ENCODE measurements at places on chromosomes 6 and 20. TPM values are rescaled to one million over a fixed set of nuclear protein-coding genes. Genes with fewer than 3 reads are reported as not detected.
A peak's percentile ranks its signal among the peaks of the same experiment; 100 is the strongest.

- no peak for DNase-seq
These were observed 55.4 kb upstream of the EYA4 start for GRCh38 chr6:133185731-133186130.

GRCh38 chr6:125806813-125807212 lies 16.1 kb downstream of the NCOA7 start:
- no peak for DNase-seq

- DNase-seq = no peak
These were observed 11.1 kb upstream of the FOXS1 start for GRCh38 chr20:31856516-31856915.

DNA sequence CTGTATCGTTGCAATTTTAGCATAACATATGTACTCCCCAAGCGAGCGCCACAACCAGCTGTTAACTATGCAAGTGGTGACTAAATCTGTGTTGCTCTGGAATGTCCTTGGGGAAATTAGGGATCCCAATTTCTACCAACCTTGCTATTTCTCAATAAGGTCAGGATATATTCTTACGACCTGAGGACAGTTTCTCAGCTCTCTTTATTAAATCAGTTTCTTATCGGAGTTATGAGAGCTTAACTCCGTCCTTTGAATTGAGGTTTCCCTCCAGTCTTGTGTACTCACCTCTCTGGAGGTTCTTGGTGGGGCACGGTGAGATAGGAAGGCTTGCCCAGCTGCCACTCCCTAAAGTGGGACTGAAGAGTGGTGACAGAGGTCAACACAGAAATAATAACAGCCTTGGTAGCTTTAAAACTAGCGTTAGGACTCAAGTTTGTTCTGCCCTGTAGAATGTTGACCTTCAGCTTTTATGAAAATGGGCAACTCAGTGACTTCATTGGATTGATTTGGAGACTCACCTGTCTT lies 694 bp downstream of the MRPS18B start:
- no peak for DNase-seq

- DNase-seq = no peak
These were observed 4.5 kb downstream of the FOXO3 start for GRCh38 chr6:108565091-108565766.

- peak; percentile 75 for DNase-seq
These were observed 145.6 kb upstream of the ID4 start for GRCh38 chr6:19691465-19692167.

DNA sequence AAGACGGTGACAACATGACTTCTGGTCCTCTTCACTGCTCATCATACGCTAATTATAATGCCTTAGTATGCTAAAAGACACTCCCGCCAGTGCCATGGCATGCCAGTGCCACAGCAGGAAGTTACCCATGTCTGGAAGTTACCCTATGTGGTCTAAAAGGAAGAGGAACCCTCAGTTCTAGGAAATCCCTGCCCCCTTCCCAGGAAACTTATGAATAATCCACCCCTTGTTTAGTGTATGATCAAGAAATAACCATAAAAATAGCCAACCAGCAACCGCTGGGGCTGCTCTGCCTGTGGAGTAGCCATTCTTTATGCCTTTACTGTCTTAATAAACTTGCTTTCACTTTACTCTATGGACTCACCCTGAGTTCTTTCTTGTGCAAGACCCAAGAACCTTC lies 15.8 kb upstream of the SERPINB9 start:
- DNase-seq = no peak

DNA sequence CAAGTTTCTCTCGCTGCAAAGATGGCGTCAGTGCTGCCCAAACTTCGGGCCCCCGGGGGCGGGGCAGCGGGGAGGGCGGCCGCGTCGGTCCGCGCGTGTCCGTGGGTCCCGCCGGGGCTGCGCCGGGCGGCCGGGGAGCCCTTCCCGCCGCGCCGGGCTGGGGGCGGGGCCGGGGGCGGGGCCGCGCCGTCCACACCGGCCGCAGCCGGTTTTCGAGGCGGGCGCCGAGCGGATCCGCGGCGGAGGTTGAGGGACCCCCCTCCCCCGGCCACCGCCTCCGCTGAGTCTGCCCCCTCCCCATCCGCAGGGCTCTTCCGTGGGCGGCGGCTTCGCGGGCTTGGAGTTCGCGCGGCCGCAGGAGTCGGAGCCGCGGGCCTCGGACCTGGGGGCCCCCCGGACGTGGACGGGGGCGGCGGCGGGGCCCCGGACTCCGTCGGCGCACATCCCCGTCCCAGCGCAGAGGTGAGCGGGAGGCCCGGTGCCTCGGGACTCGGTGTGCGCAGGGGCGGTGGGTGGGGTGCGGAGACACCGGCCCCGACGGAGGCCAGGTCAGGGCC lies 572 bp downstream of the SLC2A4RG start:
- peak; percentile 32 for DNase-seq

- DNase-seq = no peak
These were observed 210.3 kb downstream of the PLCB1 start for GRCh38 chr20:8342391-8342790.

GRCh38 chr6:106146852-106147351 lies 60.8 kb downstream of the PRDM1 start:
- DNase-seq = no peak

DNA sequence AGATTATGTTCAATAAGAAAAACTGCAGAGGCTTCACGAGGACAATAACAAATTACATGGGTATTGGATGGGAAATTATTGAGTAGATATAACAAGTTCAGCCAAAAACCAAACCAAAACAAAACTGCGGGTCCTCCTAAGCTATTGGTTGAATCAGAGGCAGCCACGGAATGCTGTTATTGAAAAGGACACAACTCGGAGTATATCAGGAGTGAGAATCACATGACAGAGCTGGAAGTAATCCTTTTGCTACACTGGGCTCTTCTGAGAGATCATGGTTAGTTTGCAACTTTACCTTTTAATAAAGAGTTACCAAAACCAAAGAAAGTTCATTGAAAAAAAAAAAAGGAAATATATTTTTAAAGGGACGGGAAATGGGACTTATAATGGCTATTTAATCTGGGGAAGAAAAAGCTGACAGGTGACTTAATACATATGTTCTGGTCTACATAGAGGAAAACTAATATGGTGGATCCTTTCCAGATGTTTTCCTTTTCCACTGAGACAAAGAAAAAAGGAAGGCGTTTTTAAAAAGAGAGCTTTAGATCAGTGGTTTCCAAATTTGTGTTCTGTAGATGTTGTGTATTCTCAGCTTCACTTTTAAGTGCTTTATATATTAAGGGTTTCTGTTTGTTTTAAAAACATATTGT lies 6.9 kb upstream of the CITED2 start:
- DNase-seq = no peak

GRCh38 chr6:134482593-134483270 lies 164.8 kb upstream of the SGK1 start:
- DNase-seq = no peak

DNA sequence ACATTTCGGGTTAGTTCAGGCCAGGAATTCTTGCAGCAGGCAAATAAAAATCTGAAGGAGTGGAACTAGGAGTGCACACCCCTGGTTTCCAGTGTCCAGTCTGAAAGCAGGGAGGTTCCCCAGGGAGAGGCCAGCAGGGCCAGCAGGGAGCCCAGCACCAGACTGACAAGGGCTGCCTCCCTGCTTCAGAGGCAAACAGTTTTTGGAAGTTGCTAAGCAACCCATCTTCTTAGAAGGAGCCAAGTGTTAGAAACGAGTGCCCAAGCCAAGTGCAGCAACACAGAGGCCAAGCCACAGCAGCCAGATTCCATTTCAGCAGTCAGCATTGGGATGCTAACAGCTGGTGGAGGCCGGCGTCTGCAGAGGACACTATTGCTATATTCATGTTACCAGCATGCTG lies 179.1 kb downstream of the SYNDIG1 start:
- DNase-seq = no peak

- DNase-seq = no peak
These were observed 147.2 kb upstream of the DST start for GRCh38 chr6:56789879-56790278.

DNA sequence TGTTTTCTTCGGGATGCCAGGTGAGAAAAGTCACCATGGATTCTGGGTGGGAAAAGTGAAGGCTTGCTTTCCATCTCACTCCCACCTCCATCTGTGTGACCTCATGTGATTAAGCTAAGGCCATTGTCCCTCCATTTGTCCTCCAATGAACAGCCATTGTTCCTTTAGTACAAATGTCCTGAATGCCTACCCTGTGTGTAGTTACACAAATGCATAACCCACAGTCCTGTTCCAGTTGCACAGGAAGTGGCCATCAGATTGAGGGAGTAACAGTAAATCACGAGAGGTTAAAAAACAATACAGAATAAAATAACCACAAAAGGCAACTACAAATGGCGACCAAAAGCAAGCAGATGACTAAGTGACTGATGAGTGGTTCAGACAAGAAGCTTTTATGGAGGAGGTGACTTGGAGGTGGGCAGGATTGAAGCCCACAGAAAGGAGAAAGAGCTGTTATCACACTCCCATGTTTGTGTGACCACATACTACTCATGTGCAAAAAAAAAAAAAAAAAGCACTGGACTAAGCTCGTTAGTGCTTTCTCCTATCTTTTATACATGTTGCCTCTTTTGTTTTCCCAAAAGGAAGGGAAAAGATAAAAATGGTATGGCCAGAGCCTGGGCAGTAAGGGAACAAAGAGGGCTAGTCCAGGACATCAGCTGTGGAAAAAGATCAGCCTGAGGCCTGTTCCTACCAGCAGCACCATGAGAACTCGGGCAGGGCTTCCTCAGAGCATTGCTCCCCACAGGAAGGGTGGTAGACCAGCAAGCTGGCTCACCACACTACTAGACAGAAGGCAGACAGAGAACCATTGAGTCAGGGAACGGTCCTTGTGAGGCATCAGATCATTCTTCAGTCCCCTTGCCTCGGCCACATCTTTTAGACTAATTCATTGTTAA lies 111.0 kb downstream of the TFAP2A start:
- DNase-seq = no peak

DNA sequence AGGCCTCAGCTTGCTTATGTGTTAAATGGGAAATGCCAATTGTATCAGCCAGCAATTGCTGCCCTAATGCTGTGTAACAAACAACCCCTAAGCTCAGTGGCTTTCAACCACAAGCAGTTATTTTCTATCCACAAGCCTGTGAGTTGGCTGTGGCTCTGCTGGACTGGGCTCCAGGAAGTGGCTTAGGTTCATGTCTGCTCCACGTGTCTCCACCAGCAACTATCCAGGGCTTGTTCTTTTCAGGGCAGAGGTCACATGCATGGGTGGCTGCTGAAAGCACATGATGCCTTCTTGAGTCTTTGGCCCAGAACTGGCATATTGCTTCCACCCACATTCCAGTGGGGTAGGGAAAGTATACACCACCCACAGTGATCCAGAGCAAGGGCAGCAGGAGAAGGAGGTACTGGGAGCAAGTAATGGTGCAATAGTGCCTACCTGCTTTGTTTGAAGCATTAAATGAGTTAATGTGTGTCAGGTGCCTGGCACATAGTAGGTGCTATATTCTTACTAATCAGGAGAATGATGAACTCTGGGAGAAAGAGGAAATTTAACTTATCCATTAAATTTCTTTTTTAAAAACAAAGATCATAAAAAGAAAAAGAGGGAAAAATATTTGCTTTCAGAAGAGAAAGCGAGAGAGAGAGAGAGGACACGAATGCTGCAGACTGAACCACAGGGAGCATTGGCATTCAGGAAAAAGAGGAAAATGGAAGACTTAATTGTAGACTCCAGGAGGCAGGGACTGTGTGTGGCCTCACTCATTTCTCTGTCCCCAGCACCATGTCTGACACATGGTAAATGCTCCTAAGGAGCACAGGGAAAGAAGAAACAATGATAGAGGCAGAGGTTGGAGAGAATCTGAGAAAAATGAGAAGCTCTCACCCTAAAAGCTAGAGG lies 25.2 kb upstream of the RNF24 start:
- no peak for DNase-seq

DNA sequence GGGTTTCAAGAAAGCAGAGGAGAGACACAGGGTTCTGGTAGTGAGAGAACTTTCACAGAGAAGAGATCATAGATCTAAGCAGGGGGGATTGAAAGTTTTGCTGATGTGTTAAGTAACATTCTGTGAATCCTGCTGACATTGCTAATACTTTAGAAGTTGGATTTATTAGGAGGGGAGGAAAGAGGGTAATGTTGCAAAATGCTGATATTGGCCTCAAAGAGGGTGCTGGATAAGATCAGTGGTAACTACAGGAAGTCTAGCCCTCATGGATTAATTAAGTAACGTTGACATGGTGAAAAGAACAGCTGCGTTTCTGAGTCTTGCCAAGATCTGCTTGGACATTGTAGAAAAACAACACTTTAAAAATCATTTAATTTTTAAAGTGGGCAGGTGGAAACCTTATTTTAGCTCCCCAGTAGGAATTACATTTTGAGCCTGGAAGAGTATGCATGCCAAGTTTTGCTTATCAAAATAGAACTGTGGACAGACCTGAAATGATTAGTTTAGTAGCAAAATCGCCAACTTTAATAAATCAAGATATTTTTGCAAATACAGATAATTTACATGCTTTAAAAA lies 606.0 kb upstream of the HTR1E start:
- no peak for DNase-seq

- DNase-seq = peak; percentile 43
These were observed 34.2 kb downstream of the TUBB2B start for GRCh38 chr6:3193102-3193849.

- no peak for DNase-seq
These were observed 488.4 kb upstream of the JAG1 start for GRCh38 chr20:11162026-11162775.

DNA sequence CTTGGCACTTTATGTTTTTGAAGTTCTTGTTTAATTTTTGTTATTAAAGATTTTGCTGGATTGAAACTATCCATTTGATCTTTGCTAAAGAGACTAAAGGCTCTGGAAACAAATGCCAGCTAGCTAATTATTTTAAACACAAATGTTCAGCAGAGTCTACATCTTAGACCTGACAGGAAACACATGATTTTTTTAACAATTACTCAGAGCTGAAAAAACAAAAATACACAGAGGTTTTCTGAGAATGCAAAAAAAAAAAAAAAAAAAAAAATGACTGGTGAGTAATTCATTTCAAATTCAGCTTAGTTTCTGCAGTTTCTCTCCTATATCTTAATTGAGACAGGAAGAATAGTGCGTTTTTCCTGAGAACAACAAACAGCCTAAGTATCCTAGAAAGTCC lies 448.0 kb downstream of the TENT5A start:
- DNase-seq = no peak

GRCh38 chr6:130035211-130035610 lies 16.8 kb downstream of the L3MBTL3 start:
- DNase-seq = no peak

DNA sequence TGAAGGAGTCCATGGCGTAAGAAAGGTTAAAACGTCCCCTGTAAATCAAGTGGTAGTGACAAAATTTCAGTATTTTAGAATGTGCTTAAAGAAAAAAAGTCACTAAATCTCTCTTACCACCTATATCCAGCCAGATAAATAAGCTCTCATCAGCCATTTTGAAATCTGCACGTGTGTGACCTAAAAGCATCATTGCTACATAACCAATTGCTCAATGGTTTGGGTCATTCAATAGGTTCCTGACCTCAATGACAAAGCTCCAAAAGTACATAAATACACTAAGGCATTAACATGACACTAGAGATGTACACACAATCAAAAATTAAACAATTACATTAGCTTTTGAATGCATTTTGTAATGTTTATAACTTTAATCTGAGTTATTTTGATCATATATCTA lies 272.4 kb downstream of the GMDS start:
- no peak for DNase-seq

Gene TTPAL
- total RNA-seq = 19.5 TPM

Gene CRISP1
- not detected for total RNA-seq

Gene HLA-DOA
- 15.6 TPM for total RNA-seq

Gene CALHM4
- total RNA-seq = not detected

Gene CRIP3
- total RNA-seq = 15.3 TPM

Gene TREML1
- total RNA-seq = not detected

Gene MOG
- 0.55 TPM for total RNA-seq

Gene CFB
- 0.31 TPM for total RNA-seq

Gene HMGN3
- total RNA-seq = 188 TPM

Gene SLC26A8
- 0.09 TPM for total RNA-seq

Gene SMLR1
- not detected for total RNA-seq

Gene RNF182
- total RNA-seq = 3.7 TPM

Gene GRM1
- total RNA-seq = 0.07 TPM

Data from H9 (cell line).